NCI-H510A treated with DMSO at 0.1 percent for 48 hours (cell line): ENCODE measurements at places on chromosomes 13 and 19.

DNA sequence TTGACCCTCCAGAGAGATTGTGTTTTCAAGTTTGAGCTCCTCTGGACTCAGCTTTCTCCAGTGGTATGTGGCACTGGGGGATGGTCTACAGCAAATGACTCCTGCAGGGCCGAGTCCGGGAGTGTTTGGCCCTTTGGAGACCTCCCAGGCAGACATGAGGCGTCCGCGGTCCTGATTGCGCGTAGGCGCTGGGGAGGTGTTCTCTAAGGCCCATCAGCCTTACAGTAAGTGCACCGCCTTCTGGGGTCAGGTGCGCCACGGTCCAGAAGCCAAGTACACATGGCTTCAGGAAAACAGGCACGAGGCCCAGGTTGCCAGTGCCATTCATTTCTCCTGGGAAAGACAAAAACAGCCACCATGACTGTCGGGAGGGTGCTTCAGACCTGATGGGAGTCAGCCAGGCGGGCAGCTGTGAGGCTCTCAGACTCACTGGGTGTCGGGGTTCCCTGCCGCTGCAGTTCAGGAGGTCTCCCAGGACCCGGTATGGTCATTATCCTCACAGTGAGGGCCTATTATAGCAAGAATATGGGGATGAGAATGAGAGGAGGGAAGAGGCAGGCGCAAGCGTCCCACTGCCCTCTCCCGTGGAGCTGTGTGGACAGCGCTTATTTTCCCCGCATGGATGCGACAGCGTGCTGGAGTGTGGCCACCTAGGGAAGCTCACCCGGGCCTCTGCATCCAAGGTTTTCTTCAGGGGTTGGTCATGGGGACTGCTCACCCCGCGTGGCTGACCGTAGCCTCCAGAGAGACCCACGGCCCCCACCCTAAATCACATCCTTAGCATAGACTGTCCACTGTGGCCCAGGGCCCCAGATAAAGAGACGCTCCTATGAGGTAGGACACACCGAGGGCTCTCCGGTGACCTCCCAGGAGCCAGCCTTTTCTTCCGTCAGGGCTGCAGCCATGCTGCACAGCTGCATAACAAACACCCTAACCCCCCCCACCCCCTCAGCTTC is 21.8 kb downstream of the CCDC8 start:
- DNase-seq: no peak

DNA sequence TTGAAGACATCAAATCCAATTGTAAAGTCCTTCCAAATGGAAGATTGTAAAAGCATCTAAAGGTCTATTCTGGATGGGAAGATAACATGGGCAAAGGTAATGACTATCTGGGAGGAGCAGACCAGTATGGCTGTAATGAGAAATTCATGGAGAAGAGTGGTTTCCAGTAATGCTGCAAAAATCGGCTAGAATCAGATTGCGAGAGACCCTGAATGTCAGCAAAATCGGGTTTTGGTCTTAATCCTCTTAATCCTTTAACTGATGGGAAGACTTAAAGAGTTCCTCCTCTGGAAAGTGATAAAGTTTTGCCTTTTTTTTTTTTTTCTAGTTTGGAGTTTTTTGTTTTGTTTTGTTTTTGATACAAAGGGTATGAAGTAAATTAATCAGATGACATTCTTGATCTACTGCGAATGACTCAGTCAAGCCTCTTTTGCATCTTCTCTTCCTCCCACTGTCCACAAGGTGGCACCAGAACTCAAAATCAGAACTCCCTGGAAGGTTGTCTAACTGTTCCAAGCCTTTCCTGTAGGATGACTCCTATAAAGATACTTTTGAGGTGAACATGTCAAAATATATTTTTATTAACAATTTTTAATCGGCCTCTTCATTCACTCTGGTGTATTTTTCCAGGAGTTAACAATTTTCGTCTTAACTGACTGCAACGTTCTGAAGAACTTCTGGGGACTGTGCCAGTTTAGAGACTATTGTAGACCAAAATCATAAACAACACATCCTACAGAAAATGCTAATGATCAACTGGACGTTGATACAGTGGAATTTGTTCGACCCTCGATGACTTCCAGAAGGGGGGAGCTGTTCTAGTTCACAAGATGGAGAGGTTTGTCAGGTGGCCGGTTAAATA is 213.3 kb upstream of the MIR17HG start:
- DNase-seq: peak; percentile 62

DNA sequence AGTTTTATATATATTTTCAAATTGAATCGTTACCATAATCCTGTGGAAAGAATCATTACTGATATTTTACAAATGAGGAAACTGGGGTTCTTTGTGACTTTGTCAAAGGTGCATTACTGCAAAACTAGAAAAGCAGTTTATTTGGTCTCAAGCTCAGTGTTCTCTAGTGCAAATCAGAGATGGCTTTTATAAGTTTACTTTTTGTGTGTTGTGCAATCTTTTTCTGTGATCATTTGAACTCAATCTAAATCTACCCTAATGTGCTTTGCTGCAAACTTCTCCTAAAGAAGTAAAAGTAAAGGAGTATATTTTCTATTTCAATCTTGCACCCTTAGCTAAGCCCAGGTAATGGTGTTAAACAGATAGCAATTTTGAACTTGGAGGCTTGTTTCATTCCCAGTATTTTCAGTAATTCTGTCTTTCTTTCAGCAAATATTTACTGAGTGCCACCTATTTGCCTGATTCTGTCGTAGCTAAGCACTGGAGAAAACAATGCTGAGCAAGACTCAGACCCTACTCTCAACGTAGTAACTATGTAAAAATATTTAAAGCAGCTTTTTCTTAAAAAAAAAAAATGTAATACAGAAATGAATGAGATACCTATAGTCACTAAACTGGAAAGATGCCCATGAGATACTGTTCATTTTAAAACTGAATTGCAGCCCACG is 124.0 kb downstream of the TDRD3 start:
- no peak for DNase-seq

GRCh38 chr13:46580362-46580839 is 27.4 kb downstream of the LRCH1 start:
- DNase-seq: no peak

DNA sequence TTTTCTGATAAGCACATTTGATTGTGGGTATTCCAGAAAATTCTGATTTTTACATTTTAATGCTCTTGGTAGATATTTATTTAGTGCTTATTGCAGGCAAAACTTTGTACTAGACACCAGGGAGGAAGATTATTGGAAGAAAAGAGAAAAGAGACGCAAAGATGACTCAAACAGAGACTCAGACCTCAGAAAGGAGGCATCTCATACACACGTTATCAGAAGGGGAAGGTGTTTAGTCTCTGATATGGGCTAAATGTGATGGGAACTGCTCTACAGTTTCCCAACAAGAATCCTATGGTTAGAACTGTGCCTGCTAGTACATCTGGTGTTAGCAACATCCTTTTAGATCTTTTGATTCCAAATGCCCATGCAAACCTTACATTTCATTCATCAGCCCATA is 245.6 kb downstream of the KLF5 start:
- no peak for DNase-seq

DNA sequence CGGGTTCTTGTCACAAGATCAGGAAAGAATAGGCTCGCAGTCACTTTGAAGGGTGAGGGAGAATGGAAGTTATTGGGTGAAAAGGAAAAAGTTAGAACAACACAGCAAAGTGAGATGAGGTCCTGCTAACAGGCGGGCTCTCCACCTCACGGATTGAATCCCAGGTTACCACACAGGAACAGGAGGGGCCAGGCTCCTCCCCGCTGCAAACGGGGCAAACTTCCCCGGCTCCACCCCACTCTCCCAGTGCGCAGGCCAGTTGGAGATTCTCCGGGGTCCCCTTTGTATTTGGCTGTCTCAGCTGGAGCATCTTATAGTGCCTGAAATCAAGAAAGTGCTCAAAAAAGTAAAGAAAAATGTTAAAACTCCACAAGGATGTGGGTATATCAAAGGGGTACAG is 78.3 kb upstream of the IPO5 start:
- DNase-seq: no peak

GRCh38 chr19:44725684-44726083 is 22.8 kb upstream of the BCL3 start:
- no peak for DNase-seq

DNA sequence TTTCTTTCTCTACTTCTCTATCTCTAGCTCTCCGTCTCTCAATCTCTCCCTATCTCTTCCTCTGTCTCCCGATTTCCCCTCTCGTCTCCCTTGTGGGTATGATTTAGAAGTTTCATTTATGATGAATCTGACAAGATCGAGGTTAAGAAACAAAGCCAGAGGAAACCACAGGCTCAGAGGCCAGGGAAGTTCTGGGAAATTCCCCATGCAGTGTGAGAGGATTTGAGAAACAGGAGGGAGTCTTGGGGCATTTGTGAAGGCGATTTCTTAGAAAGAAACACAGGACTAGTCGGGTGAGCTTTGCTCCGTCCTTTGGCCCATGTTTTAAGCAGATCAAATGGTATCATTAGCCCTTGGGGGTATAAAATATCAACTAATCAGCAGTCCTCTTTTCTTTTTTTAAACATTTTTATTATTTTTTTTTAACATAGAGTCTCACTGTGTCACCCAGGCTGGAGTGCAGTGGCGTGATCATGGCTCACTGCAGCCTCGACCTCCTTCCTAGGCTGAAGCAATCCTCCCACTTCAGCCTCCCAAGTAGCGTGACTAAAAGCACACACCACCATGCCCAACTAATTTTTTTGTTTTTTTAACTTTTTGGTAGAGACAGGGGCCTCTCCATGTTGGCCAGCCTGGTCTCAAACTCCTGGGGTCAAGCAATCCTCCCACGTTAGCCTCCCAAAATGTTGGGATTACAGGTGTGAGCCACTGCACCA is 25.8 kb downstream of the TNFSF9 start:
- DNase-seq: no peak

- no peak for DNase-seq
Observed at GRCh38 chr19:29090783-29091526, 122.0 kb downstream of the UQCRFS1 start.

GRCh38 chr13:97110936-97111335 is 111.2 kb upstream of the MBNL2 start:
- DNase-seq: no peak

DNA sequence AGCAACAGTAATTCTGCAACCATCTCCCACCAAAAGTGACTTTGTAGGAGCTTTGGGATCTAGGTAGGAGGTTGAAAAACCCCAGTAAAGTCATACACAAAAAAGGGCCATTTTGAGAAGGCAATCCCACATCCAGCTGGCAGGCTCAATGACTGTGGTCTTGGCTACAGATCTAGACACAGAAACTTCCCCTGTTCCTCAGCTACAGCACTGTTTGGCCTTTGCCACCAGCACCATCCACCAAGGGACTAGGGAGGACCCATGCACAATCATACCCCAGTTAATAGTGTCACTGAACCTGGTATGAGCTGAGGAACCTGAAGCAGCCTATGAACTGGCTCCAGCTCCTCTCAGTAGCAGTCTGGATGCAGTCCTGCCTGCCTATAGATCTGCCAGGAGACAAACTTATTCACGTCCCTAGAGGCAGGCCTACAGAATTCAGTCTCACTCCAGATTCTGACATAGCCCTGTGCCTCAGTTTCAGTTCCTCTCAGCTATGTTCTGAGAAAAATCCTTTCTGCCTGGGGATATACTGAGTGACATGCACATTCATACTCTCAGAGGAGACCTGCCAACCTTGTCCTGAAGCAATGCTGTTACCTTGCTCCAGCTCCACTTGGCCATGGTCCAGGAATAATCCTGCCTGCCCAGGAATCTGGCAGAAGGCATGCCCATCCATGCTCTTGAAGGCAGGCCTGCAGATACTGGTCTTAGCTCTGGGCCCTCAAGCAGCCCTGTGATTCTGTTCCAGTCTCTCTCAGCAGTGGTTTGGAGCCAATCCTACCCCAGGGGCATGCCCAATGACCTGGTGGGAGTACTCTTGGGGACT is 2048.3 kb upstream of the PCDH20 start:
- no peak for DNase-seq

GRCh38 chr19:47049307-47049700 is 880 bp upstream of the TMEM160 start:
- no peak for DNase-seq

DNA sequence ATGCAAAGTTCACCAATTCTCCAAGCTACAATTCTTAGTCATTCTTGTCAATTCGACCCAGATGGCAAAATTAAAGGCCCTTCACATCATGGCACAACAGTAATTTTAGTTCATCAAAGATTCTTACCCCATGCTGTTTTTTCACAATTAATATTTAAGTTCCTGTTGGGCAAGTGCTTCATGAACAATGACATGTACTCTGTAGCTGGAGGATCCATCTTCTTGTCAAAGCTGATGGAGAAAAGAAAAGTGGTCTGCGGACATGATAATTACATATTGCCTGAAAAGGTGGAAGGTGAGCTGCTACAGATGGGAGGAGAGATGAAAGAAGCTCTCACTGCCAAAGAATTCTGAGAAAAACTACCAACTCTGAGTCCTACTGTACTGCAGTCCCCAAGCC is 1370.3 kb upstream of the SLC10A2 start:
- DNase-seq: no peak

DNA sequence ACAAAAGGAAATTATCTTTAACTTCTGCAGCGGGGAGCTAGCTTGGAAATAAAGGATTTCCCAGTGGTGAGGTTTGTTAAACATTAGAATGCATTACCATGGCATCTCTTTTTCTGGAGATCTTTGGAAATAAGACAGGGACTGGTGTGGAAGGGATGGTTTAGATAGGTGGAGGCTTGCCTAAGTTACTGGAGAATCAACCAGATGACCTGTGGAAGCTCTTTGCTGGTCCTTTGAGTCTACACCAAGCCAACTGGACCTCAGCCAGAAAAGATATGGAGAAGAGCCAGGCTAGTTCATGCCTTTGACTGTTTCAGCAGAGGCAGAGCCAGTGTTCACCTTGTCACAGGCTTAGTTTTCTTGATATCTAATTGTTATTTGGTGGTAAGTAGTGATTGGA is 134.7 kb downstream of the KCNRG start:
- no peak for DNase-seq

DNA sequence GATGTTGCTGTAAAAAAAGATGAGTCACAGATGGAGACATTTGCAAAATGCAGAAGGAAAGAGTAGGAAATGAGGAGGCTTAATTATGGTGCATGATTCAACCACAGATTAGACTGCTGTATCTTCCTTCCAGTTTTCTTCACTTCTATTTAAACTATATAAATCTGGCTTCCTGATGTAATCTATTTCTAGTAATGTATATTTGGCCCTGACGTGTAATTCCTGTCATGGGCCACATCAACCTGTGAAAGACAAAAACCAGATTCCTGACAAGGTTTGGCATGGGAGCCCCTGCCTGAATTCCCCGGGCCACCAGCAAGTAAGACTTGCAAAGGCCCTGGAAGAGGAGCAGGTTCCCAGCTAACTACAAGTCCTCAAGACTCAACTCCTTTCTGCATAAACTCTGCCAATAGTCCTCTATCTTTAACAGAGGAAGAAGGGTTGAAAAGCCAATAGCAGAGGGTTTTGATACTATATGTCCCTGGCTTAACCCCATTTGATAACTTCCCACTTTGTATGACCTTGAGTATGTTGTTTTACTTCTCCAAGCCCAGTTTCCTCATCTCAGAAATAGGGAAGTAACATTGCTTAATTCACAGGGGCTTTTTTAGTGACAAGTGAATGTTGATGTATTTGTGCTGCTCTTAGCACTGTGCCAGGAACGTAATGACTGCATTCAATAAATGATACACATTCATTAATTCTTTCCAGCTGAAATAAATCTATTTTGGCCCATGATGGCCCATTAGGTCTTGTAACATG is 172.7 kb downstream of the SPRY2 start:
- no peak for DNase-seq
